ENCODE measurements at places on chromosomes 1 and 21.

DNA sequence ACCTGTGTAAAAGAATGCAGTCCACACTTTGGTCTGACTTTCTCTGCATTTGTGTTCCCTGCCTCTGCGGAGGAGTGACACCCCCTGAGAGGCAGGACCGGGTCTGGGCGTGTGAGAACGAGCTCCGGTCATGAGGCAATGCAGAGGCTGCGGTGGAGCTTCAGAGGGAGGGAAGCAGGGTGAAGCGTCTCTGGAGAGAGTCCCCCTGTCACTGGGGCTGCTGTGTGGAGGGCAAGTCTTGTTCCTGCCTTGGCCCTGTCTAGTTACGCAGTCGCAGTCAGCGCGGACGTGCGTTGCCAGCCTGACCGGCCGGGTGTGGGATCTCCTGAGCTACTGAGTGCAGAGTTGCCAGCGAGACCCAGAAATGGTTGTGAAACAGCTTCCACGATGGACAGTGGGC lies 48.5 kb downstream of the BACE2 start:
- DNase-seq = no peak

- DNase-seq = no peak
Measured at GRCh38 chr1:29984862-29985605, 738.4 kb downstream of the MATN1 start.

DNA sequence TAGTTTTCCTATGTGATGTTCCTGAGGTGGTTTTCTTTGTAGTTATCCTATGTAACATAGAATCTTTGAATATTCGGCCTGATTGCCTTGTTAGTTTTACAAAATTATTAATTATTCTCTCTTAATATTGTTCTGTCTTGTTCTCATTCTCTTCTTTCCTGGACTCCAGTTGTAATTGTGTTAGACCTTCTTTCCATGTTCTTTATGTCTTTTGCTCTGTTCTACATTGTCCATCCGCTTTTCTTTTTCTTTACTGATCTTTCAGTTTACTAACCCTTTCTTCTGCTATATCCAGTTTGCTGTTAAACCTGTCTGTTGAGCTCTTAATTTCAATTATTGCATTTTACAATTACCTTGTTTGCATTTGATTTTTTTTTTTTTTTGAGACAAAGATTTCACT lies 89.3 kb downstream of the PEX14 start:
- no peak for DNase-seq

GRCh38 chr1:245404527-245404926 lies 249.7 kb downstream of the KIF26B start:
- DNase-seq = no peak

Data from stimulated activated CD8-positive, alpha-beta memory T cell treated with anti-CD3 and anti-CD28 coated beads, Interleukin-15, amount 100 ng/mL, for 24 hours (primary cell).